Stimulated activated CD8-positive, alpha-beta memory T cell treated with anti-CD3 and anti-CD28 coated beads, Interleukin-12 subunit alpha, Interleukin-12 subunit beta, amount 100 ng/mL, for 1 hour (primary cell): ENCODE measurements at places on chromosomes 6 and 20.
A peak's percentile ranks its signal among the peaks of the same experiment; 100 is the strongest.

DNA sequence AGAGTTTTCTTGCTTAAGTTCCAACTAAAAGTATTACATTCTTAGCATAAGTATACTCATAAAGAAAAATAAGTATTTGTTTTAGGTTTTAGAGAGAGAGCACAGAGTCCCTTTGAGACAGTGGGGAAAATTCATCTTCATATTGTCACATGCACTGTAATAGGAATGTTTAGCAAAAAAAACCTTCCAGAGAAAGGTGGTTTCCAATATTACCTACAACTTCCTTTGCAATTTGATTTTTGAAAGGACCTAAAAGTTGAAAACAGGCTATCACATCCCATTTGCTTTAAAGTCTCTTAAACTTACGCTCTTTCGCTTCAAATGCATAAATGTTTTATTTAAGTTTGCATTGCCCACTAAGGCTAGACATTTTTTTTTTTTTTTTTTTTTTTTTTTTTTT lies 86.4 kb downstream of the OPRM1 start:
- DNase-seq, result no peak

DNA sequence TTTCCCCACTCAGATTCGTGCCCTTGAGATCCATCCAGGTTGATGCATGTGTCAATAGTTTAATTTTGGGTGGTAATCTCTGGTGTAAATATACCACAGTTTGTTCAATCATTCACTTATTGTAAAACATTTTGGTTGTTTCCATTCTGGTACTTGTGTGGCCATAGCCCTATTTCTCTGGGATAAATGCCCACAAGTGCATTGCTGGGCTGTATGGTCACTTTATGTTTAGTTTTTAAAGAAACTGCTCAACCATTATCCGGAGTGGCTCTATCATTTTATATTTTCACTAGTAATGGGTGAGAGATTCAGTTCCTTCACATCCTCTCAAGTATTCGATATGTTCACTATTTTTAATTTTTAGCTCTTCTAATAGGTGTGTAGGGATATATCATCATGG lies 60.7 kb upstream of the RNF24 start:
- no peak for DNase-seq

DNA sequence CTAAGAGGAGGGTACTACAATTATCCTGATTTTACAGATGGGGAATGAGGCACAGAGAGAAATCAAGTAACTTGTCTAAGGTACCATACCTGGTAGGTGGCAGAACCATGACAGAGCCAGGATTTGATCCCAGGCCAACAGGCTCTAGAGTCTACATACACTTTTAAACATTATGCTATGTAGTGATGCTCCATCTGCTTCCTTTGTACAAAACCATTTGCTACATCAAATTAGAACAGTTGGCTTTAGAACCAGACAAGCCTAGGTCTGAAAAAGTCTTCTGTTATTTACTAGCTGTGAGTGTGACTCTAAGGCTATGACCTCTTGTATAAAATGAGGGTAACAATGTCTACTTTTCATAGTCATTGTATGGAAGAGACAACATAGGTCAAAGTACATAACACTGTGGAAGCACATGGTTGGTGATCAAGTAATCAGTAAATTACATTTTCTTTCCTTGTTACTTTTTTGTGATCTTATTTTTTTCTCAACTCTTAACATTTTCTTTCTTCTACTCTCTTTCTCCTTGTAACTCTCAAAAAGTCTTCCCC lies 122.1 kb downstream of the PDSS2 start:
- no peak for DNase-seq

DNA sequence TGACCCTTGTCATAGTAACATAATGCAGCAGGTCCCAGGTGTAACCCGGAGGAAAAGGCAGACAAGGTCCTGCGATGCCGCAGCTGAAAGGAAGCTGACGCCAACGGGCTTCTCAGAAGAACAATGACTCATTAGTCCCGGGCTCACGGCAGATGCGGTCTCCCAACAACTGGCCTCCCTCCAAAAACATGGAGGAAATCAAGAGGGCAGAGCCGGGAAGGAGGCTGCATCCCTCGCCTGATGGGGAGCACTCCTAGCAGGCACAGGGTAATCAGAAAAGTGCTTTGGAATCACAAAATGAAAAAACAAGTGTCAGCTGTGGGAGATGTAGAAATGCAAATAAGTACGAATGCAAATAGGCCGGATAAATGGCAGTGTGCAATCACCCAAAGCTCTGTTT lies 165.2 kb upstream of the AGPAT4 start:
- no peak for DNase-seq

- DNase-seq, result no peak
These were observed 1.1 kb upstream of the CD109 start for GRCh38 chr6:73694711-73695411.

DNA sequence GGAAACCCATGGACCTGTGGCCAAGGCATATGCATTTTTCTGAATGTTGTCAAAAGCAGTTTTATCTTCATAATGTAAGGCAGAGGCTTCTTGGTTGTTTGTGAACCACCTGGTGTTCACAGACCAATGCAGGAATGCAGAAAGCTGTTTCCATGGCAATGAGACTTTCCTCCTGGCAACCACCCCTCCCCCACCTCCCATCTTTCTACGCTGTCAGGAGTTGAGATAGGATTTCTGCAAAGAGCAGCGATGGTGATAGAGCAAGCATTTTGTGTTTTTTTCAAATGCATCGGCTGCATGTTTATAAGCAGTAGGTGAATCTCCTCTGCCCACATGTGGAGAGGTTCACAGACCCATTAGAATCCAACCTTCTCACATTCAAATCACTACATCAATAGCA lies 114.1 kb upstream of the SMLR1 start:
- DNase-seq, result no peak

GRCh38 chr6:155171109-155171746 lies 92.6 kb upstream of the CLDN20 start:
- DNase-seq, result peak; percentile 62

DNA sequence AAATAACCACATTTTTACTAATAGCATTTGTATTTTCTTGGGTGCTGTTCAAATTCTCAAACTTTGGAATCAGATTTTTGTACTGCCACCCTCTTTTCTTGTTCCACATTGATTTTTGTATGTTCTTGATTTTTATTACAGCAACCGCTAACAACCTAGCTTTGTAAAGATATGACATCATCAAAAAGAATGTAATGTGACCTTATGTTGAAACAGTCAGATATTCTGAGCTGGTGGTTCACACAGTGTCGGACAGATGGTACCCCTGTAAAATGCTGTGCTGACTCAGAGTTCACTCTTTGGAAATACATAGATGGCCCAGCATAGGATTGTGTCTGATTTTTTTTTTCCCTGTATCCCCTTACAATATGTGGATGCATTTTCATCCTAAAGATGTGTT lies 118.9 kb downstream of the QKI start:
- DNase-seq, result no peak

- DNase-seq, result no peak
These were observed 7.5 kb downstream of the FOXS1 start for GRCh38 chr20:31837896-31838397.

DNA sequence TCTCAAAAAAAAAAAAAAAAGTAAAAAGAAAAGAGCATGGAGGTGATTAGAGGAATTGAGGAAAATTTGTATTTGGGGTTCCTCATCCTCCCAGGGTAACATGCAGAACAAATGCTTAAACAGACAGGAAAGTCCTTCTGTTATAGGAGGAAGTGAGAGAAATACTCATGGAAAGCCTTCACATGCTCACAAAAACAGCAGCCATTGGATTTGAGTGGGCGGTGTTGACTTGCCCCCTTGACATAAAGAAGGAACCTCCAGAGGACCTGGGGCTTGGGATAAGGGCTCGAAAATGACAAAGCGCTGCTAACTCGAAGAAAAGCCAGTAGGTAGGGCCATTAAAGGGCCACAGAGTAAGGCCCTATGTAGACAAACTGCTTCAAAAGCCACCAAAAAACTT lies 17.5 kb upstream of the SAMHD1 start:
- DNase-seq, result no peak

- no peak for DNase-seq
These were observed 239.5 kb downstream of the SLC35F1 start for GRCh38 chr6:118146584-118146983.

DNA sequence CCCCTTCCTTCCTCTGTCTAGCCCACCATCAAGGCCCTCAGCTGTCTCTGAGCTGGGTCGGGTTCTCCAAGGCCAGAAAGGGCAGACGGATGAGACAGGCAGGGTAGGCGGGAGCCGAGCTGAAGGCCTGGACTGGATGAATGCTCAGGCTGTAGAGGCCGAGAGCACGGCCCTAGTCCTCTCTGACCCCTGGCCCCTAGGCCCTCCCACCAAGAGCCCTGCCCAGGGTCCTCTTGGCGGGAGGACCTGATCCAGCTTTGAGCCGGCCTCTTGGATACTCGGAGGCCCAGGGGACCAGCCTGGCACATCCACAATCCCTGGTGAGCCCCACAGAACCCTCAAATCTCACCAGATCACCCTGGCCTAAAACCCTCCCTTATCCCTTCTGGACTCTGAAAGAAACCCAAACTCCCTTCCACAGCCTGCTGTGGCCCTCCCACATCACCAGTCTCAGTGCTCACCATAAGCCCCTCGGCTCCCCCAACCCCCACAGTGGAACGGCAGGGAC lies 8.2 kb downstream of the ADISSP start:
- no peak for DNase-seq

DNA sequence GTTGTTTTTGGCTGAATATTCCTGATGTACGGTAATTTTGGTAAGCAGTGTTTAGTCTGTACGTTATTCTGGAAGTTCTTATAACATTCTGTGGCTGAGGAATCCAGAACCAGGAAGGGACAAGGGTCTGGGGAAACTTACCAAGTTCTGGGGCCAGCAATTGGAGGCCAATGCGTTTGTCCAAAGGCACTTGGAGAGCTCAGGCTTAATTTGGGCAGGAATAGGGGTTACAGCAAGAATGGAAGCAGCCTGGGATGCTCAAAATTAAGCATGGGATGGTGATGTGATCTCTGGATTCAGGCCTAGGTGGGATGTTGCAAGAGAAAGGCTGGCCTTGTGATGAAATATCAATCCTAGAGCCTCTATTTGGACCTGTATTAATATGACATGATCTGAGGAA lies 235.2 kb upstream of the NOX3 start:
- no peak for DNase-seq

GRCh38 chr20:25320035-25320800 lies 70.4 kb downstream of the ABHD12 start:
- DNase-seq, result no peak

GRCh38 chr6:98779618-98780017 lies 54.8 kb upstream of the POU3F2 start:
- DNase-seq, result no peak

GRCh38 chr6:42230345-42231321 lies 13.0 kb upstream of the MRPS10 start:
- DNase-seq, result no peak

GRCh38 chr6:88867841-88868731 lies 95.3 kb downstream of the RNGTT start:
- no peak for DNase-seq

DNA sequence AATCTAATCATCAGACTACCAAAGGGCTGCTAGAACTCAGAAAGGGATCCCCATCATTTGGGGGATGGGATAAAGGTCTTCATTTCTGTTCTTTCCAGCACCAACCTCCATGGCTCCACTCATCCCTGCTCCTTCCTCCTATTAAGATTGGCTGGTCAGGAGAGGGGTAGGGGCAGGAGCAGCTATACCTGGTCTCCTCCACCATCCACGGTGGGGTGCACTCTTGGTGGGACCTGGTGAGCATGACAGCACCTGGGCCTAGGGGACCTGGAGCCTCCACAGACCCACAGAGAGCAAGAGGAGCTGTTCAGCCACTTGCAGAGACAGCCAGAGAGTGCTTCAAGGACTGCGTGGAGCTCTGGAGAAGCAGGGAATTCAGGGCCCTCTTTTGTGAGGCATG lies 6.1 kb upstream of the ULBP2 start:
- DNase-seq, result no peak

- no peak for DNase-seq
These were observed 16.8 kb upstream of the SNRPB2 start for GRCh38 chr20:16713066-16713465.

GRCh38 chr20:16801919-16802651 lies 53.9 kb downstream of the OTOR start:
- DNase-seq, result peak; percentile 29

- DNase-seq, result no peak
These were observed 16.6 kb downstream of the SLC2A12 start for GRCh38 chr6:134035823-134036296.

DNA sequence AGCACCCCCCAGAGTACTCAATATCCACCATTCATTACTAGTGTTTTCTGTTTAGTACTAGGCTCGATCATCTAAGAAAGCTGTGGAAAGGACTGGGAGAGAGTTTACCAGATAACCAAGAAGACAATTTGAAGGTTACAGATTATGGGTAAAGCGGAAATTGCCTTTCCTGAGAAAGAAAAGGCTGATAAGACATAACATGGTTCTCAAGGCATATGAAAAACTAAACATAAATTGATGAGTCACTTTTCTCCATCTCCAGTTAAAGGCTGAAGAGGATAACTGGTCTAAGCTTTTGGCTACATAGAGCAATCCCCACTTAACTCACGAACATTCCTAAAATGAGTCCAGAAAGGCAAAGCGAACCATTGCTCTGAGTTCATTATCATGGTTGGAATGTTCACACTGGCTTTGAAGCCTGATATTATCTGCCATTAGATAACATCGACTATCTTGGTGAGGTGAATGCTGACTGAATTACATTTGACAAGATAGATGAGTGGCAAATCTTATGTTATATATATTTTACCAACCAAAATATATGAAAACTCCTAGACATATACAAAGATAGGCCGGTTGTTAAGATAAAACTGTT lies 65.8 kb downstream of the BTBD9 start:
- DNase-seq, result no peak

DNA sequence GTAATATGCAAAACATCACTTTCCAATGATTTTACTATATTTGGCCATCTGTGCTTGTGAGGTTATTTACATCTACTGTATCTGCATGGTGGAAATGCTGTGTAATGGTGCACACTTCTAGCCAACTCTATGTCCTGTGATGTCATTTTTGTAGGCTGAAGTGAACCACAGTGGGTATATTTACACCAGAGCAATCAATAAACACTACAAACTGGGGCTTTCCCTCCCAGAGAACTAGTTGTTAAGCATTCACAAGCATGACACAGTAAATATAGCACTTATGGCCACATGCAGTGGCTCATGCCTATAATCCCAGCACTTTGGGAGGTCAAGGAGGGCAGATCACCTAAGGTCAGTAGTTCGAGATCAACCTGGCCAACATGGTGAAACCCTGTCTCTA lies 4.9 kb downstream of the SLC22A2 start:
- DNase-seq, result no peak

DNA sequence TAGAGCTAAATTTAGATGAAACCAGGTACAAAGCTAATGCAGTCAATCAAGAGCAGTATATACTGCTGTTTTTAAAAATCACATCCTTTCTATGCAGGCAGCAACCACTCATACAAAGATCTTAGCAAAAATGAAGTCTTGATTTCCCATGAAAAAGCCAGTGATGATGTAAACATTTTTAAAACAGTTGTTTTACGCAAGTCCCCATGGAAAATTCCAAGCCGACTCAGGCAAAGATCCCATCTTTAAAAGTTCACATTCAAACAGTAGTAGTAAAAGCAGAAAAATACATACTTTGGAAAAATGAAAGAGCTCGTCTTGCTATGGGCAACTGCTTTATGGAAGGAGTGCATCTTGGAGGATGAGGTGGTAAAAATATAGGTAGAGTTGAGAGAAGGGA lies 84.0 kb downstream of the RCAN2 start:
- DNase-seq, result no peak

GRCh38 chr6:121453191-121453590 lies 17.7 kb downstream of the GJA1 start:
- no peak for DNase-seq

GRCh38 chr6:88145298-88145963 lies 20.7 kb downstream of the CNR1 start:
- DNase-seq, result no peak

- no peak for DNase-seq
These were observed 120.4 kb downstream of the CDH26 start for GRCh38 chr20:60078351-60079250.

GRCh38 chr6:106486236-106486635 lies 125.7 kb downstream of the CRYBG1 start:
- no peak for DNase-seq
